ENCODE measurements at places on chromosomes 4 and X.

- no peak for DNase-seq
Observed at GRCh38 chrX:7347465-7347864, 199.5 kb upstream of the PUDP start.

DNA sequence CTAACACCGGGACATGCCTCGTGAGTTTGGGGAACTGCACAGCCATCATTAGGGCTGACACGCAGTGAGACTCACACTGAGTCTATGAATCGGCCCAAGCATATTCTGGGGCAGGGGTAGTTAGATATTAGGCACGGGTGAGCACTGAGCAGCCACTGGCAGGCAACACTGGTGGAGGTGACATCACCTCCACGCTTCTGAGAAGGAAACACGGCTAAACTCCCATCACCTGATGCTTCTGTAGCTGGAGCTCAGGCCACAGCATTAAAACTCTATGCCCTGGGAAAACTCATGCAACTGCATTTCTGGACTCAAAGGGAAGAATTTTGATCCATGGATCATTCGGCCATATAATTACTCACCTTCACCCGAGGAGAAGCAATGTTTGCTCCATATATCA is 100.8 kb upstream of the OTUD4 start:
- no peak for DNase-seq

GRCh38 chr4:82913305-82913704 is 12.8 kb downstream of the THAP9 start:
- DNase-seq: no peak

- DNase-seq: peak; percentile 29
Observed at GRCh38 chrX:15497865-15498264, 2.7 kb upstream of the BMX start.

DNA sequence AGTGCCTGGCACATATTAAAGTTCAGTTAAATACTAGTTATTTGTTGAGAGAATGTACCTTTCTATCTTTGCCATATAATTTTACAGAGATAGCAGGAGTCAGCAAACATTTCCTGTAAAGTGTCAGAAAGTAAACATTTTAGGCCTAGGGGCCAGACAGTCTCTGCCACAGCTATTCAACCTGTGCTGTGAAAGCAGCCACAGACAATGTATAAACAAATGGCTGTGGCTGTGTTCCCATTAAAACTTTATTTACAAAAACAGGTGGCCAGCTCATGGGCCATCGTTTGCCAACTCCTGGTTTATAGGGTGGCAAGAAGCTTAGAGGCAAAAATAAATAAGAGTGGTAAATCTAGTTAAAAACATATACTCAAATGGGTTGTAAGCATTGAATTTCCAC is 34.0 kb upstream of the BRS3 start:
- no peak for DNase-seq

DNA sequence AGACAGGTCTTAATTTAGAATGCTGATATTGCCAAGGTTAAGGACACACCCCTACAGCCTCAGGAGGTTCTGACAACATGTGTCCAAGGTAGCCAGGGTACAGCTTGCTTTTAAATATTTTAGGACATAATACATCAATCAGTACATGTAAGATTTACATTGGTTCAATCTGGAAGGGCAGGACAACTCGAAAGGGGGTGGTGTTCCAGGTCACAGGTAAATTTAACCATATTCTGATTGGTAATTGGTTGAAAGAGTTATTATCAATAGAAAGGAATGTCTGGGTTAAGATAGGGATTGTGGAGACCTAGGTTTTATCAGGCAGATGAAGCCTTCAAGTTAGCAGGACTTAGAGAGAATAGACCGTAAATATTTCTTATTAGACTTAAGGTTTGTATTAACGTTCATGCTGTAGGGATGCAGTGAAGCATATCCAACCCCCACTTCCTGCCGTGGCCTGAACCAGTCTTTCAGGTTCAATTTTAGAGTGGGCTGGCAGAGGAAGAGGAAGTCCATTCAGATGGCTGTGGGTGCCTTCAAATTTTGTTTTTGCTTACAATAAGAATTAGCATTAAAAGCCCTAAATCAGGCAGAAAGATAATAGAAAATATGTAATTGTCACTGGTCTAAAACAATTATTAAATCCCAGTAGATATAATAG is 136.5 kb upstream of the GALNTL6 start:
- no peak for DNase-seq

- DNase-seq: no peak
Observed at GRCh38 chrX:50098749-50099148, 102.1 kb downstream of the AKAP4 start.

DNA sequence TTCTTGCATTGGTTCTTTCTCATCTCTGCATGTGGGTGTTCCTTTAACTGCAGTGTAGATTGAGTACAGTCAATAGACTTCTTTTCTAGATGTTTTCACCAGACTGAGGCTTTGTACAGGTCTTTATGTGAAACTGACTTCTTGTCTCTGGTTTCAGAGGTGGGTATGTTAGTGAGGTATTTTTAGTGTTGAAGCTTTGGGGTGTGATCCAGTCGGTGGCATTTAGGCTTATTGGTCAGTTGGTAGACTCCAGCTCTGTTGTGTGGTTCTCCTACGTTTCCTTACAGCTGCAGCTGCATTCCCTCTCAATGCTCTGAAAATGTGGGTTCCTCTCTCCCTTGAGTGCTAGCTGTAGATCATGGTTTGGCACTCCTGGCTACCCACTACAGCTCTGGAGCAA is 21.3 kb upstream of the AMBN start:
- DNase-seq: no peak

DNA sequence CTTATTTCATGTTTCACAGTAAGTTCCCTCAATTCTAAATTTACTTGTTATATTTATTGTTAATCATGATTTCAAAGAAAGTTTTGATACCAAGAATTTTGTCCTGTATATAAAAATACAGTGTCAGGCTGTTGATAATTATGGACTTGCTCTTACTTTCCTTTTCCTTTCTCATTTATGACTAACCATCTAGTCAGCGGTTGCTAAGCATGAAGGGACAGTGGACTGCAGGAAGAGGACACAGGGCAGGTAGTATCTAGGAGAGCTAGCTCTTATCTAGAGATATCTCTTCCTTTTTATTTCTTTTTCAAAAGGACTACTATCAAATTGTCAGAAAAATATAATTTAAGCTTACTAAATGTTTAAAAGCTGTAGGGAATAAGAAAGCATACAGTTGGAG is 1.6 kb downstream of the OPRPN start:
- DNase-seq: no peak

DNA sequence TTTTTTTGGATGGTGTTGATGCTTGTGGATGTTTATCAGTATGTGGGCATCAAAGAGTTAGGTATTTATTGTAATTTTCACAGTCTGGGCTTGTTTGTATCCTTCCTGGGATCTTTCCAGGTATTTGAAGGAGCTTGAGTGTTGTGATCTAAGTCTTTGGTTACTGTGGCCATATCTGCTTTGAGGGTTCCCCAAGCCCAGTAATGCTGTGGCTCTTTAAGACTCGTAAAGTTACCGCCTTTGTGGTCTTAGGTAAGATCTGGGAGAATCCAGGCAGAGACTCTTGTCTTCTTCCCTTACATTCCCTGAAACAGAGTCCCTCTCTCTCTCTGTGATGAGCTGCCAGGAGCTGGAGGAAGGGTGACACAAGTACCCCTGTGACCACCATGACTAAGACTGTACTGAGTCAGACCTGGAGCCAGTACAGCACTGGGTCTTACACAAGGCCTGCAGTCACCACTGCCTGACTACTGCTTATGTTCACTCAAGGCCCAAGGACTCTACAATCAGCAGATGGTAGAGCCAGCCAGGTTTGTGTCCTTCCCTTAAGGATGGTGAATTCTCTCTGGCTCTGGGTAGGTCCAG is 62.2 kb downstream of the FMR1NB start:
- peak; percentile 2 for DNase-seq

DNA sequence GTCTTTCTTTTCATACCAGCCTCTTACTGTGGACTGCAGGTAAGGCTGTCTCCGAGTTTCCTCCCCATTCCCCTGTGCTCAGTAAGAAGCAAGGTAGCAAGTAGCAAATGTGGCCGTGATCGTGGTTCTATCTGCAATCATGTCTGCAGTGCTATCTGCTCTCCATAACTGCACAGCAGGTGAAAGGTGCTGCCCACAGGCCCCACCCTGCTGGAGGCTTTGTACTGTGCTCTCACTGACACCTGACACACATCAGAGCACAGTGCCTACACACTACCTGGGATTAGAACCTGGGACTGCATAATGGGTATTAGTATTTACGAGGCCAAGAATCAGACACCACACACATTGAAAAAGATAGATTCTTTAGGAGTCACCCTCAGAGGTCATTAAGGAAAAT is 15.3 kb downstream of the PGRMC1 start:
- no peak for DNase-seq

DNA sequence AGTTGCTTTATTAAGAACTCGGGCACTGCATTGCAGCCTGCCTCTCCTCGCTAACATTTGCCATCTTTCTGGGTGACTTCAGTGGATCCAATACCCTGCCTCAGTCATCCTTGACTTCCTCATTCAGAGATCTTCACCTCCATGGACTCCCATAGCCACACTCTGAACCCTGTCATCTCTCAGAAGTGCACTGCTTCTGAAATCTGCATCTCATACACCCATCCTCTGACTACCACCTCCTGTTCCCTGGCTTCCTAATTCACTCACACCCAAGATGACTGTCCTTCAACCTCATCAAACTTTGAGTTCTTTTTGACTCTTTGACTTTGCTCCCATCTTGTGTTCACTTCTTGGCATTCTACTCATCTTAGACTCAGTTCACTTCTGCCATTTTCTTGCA is 25.3 kb upstream of the CYBB start:
- peak; percentile 37 for DNase-seq

GRCh38 chr4:185542626-185543315 is 7.5 kb upstream of the PDLIM3 start:
- no peak for DNase-seq

- DNase-seq: no peak
Observed at GRCh38 chrX:104270212-104270611, 15.5 kb upstream of the ESX1 start.

GRCh38 chr4:183288955-183289354 is 31.1 kb downstream of the CLDN22 start:
- DNase-seq: no peak

GRCh38 chrX:45714866-45715265 is 514.2 kb upstream of the DIPK2B start:
- peak; percentile 91 for DNase-seq

DNA sequence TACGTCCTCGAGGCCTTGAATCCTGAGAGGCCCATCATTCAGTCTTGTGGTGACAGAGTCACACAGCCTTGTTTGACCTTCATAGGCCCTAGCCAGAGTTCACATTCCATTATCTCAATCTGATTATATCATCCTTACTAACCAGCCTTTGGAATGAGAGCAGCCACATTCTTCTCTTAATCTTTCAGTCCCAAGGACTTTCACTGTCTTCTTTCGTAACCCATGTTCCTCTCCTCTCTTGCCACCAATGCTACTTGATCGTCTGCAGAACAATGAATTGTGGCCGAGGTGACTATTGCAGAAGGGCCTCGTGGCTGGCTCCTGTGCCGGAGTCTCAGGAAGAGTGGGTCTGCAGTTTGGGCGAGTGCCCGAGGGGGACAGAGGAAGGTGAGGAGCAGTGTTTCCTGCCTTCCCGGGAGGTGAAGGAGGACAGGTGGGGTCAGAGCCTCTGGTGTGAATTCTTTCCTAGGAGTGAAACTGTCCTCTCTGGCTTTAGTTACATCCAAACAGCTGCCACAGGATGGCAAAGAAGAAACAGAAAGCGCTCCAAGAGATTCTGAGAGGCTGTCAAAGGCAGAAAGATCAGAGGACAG is 94.6 kb downstream of the LIMCH1 start:
- no peak for DNase-seq

- DNase-seq: no peak
Observed at GRCh38 chr4:107682306-107682705, 37.7 kb downstream of the PAPSS1 start.

GRCh38 chrX:103092942-103093341 is at the start of gene NXF3:
Gene NXF3, minus strand, starts transcription at chrX:103093143. Its CDS starts 120 bp downstream, at chrX:103093023.
- no peak for DNase-seq

GRCh38 chrX:134930501-134930900 is 60.3 kb upstream of the SMIM10 start:
- no peak for DNase-seq

GRCh38 chr4:73648478-73648877 is 28.2 kb upstream of the RASSF6 start:
- no peak for DNase-seq

DNA sequence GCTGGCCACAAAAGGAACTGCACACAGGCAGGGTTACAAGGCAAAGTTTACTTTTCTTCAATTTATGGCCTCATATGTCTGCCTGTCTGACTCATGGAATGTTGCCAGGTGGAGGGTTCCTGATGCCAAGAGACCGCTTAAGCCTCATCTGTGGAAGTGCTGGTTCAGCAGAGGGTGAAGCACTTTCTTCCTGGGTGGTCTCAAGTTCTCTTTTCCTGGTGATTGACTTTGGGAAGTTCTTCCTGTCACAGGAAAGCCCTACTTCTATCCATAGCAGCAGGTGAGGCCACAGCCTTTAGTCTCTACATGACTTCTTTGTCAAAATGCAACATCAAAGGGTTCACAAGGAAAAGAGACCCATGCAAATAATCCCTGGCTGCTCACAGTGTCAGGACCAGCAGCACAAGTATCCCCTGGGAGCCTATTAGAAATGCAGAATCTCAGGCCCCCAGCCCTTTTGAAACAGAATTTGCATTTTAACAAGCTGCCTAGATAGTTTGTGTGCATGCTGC is 81.4 kb upstream of the IGFBP7 start:
- no peak for DNase-seq

GRCh38 chr4:38076153-38076669 is 116.0 kb downstream of the PTTG2 start:
- peak; percentile 67 for DNase-seq

GRCh38 chr4:54308110-54308509 is 79.0 kb downstream of the PDGFRA start:
- DNase-seq: no peak

GRCh38 chrX:11577603-11578002 is 88.1 kb downstream of the ARHGAP6 start:
- DNase-seq: no peak

DNA sequence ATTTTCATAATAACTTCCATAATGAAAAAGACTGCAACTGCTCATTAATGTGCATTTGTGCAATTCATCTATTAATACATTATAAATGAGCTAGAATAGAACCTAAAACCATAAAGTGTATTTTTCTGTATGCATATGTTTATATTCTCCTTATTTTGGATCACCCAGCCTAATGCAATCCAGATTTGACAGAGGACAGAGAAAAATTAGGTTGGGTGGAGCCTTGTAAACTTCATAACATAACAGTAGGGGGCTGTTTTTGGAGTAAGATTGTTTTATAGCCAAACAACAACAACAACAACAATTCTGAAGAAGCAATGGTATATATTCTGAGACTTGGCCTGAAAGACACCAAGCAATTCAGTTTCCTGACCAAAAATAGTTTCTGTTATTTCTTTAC is 615.3 kb upstream of the SLIT2 start:
- DNase-seq: no peak

All from CD14-positive monocyte (primary cell).